ENCODE measurements at places on chromosomes 6 and 20. TPM values are rescaled to one million over a fixed set of nuclear protein-coding genes. Genes with fewer than 3 reads are reported as not detected.

PPP1R14C gene
- total RNA-seq, result 0.83 TPM

MYT1 gene
- 0.05 TPM for total RNA-seq

GJA10 gene
- not detected for total RNA-seq

ZNF165 gene
- total RNA-seq, result 1.3 TPM

SPEF1 gene
- 2.1 TPM for total RNA-seq
